ENCODE measurements at places on chromosomes 3 and 15.
A peak's percentile ranks its signal among the peaks of the same experiment; 100 is the strongest.

GRCh38 chr3:155070932-155071387 lies 9.2 kb upstream of the MME start:
- no peak for DNase-seq

GRCh38 chr3:13121553-13122001 lies 48.3 kb upstream of the IQSEC1 start:
- DNase-seq, result no peak

DNA sequence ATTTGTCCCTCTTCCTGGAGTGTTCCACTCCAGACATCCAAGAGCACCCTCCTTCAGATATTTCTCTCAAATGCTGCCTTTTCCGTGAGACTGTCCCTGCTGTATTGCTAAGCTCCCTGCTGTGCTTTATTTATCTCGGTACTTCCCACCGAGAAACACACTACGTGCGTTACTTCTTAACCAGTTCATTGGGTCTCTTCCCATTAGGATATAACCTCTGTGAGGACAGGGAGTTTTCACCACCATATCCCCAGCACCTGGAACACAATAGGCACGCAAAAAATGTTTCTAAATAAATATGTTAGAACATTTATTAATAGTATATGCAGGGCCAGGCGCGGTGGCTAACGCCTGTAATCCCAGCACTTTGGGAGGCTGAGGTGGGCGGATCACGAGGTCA lies 308.7 kb upstream of the IL12A start:
- DNase-seq, result no peak

DNA sequence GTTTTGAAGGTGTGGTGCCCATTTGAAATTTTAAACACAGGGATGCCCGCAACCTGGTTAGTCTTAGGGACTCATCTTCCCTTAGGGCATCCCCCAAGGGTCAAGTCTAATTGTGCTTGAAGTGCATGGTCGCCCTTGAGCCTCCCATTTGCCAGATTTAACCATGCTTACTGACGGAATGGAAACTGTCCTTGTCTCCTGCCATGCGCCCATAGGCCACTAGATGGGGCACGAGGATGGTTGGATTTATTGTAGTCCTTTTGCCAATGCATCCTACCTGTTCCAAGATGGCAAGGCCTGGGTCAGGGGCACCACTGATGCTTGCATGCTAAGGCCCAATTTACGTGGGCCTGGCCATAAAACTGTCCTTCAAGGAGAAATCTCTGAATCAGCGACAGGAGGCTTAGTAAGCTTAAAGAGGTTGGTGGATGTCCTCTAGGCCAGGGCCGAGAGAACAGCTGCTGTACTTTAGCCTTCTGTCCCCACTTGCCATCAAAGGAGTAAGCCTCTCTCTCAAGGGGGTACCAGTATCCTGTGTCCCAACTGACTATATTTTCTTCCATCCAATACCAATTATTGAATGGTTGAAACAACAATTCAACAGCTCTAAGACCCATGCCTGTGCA lies 355.4 kb downstream of the OTOL1 start:
- DNase-seq, result peak; percentile 49

GRCh38 chr3:169813757-169814517 lies 1.2 kb upstream of the LRRC34 start:
- DNase-seq, result peak; percentile 88
